ENCODE measurements at places on chromosomes 4 and X. TPM values are rescaled to one million over a fixed set of nuclear protein-coding genes. Genes with fewer than 3 reads are reported as not detected.

RBM46 gene
- not detected for polyA plus RNA-seq

CCNI gene
- 325 TPM for polyA plus RNA-seq

SATL1 gene
- not detected for polyA plus RNA-seq

H2BW2 gene
- polyA plus RNA-seq, result not detected

DNA sequence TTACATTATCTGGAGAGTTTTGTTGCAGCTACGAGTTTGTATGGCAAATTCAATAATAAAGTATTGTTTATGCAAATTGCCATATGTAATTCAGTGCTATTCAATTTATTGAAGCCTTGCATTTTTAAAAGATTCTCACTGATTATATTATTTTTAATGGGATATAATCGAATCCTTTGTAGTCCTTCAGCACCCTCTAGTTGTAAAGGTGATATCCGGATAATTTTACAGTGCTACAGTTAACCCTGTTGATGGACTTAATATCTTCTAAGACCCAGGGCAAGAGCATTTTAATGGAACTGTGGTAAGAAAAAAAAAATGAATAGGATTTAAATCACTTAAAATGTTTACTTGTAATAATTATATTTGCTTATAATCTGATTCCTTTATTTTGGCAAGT, 48.5 kb upstream of the GRIA2 start:
- no peaks in the 10 kb centered on the region for H3K36me3 ChIP-seq
- no peak overlapping the region for H3K4me3 ChIP-seq

- H3K4me3 ChIP-seq, result no peak overlapping the region
- H3K36me3 ChIP-seq, result no peaks in the 10 kb centered on the region
- H3K27ac ChIP-seq, result no peak overlapping the region
- no peak for DNase-seq
Measured at GRCh38 chr4:41509451-41509866, 28.5 kb upstream of the LIMCH1 start.

DNA sequence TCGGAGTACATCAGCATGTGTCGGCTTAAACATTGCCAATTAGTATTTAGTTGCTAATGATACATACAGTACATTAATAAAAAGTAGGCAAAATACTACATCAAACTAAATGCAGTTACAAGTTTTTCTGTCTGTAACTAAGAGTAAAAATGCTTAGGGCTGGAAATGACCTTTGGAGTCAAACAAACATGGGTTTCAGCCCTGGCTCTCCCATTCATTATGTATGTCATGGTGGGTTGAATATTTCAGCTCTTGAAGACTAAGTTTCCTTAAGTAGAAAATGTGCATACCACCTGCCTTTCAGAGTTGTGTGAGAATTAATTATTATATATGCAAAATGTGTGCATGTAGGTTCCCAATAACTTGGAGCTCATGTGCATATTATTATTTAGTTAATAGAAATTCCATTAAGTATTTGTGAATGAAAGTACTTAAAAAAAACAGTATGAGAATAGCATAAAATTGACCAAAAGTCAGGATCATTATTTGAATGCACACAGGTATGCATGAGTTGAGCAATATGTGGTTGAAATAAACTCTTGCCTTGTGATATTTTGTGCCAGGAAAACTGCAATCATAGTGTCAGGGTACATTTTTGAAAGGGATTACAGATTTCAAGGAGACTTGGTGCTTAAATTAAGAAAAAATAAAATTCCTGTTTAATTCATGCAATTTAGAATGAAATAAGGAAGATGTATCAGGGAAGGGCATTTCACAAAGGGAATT, 2048.7 kb downstream of the PCDH7 start:
- H3K27ac ChIP-seq, result no peak overlapping the region
- no peaks in the 10 kb centered on the region for H3K27me3 ChIP-seq
- DNase-seq, result no peak
- no peak overlapping the region for H3K4me3 ChIP-seq
- H3K36me3 ChIP-seq, result no peaks in the 10 kb centered on the region

DNA sequence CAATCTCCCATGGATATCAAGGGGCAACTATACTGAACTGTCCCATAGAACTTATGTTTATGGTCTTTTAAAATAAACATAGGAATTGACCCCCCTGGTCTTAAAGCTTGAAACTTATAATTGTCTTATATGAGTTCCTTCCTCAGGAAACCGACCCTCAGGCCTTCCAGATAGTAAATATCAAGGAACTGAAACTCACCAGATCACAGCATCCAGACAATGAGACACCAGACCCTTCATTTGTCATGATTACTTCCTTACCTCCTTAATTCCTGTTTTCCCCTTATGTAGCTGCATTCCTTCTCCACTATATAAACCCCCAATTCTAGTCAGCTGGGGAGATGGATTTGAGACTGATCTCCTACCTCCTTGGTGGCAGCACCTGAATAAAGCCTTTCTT, 94.8 kb upstream of the GRPR start:
- H3K27me3 ChIP-seq, result no peaks in the 10 kb centered on the region
- DNase-seq, result no peak
- no peak overlapping the region for H3K4me3 ChIP-seq
- H3K36me3 ChIP-seq, result no peaks in the 10 kb centered on the region

DNA sequence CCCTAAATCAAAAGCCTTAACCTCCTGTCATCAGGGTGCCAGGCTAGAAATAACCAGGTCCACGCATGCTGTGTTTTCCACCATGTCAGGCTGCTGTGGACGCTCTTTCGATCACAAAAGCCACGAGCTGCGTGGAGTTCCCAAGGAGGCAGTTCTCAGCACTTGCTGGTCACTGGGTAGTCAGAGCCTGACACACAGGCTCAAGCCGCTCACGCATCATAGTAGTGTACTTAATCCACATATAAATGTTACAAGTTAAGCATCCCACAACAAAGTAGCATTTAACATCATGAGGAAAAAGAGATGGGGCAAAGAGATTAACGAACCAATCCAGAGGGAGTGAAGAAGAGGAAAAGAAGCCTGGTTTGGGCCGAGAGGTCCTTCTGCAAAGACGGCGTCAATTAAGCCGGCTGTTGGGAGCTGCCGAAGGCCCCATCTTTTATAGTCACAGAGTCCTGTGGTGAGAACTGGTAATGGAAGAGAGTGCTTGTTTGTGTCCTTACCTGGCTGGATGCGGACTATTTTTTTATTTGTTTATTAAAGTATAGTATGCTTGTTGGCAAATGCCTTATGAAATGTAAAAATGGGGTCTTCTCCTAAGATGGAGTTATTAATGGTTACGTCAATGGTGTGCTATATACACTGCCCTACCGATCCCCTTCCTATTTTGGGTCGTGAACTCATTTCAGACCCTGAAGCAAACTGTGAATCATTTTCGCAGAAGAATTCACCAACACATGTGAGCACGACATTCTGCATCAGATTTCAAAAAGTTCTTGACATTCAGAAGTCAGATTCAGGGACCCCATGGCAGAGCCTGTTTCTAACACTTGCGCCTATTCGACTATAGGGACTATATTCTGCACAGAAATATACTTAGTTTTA, 675 bp downstream of the PRIMPOL start:
- peak overlapping the region; percentile 69 for H3K27ac ChIP-seq
- H3K36me3 ChIP-seq, result no peaks in the 10 kb centered on the region
- peaks cover 41% of the 10 kb centered on the region for H3K4me1 ChIP-seq
- peak overlapping the region; percentile 69 for H3K4me3 ChIP-seq
- no peaks in the 10 kb centered on the region for H3K27me3 ChIP-seq
- no peak for DNase-seq

GRCh38 chr4:96354036-96354712, 514.3 kb downstream of the PDHA2 start:
- H3K4me1 ChIP-seq, result no peaks in the 10 kb centered on the region
- H3K27me3 ChIP-seq, result no peaks in the 10 kb centered on the region
- no peaks in the 10 kb centered on the region for H3K36me3 ChIP-seq
- no peak for DNase-seq

GRCh38 chr4:40165916-40166315, 30.9 kb upstream of the RHOH start:
- no peaks in the 10 kb centered on the region for H3K36me3 ChIP-seq
- no peak overlapping the region for H3K4me3 ChIP-seq
- H3K27ac ChIP-seq, result no peak overlapping the region

DNA sequence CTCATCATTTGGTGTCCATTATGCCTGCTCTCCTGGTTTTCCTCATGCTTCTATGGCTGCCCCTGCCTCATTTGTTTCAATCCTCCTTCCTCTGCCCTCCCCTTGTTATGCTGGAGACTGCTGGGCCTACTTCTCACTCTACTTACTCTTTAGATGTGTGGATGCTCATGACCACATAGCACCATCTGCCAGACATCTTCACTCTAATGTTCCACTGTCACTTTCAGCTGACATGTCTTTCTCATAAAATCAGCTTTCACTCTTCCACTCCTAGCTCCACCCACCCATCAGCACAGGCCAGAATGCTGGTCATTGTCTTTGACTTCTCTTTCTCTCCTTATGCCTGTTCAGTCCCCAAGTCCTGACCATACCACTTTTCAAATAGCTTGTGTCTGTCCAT, 86.8 kb downstream of the REPS2 start:
- H3K27ac ChIP-seq, result no peak overlapping the region
- no peaks in the 10 kb centered on the region for H3K36me3 ChIP-seq
- H3K4me3 ChIP-seq, result no peak overlapping the region
- H3K4me1 ChIP-seq, result no peaks in the 10 kb centered on the region

- H3K27ac ChIP-seq, result peak overlapping the region; percentile 90
- no peaks in the 10 kb centered on the region for H3K36me3 ChIP-seq
- peaks cover 26% of the 10 kb centered on the region for H3K4me1 ChIP-seq
- H3K4me3 ChIP-seq, result peak overlapping the region; percentile 82
Measured at GRCh38 chr4:1347410-1347864, 429 bp downstream of the UVSSA start.

DNA sequence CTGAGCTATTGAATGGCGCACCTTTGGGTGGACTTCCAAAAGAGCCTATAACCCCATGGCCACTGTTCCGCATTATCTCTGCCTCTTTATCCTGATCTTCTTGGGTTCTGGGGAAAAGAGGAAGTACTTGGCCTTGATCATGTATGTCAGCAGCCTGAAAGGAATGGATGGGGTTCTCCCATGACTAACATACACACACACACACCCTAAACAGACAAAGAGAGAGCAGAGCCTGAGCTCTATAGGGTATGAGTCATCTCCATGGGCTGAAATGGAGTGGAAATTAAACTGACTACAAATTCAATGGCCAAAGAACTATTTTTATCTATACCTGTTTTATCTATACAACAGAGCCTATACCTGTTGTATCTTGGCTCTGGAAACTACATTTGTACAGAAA, 141.5 kb upstream of the MTMR8 start:
- DNase-seq, result no peak
- no peak overlapping the region for H3K4me3 ChIP-seq
- H3K36me3 ChIP-seq, result no peaks in the 10 kb centered on the region
- H3K27me3 ChIP-seq, result no peaks in the 10 kb centered on the region
